Heart right ventricle (tissue), 16 donors: ENCODE measurements at places on chromosomes 7 and 10.

GRCh38 chr7:114085592-114086501 lies 167.0 kb upstream of the PPP1R3A start:
- peak; percentile 67 for DNase-seq

DNA sequence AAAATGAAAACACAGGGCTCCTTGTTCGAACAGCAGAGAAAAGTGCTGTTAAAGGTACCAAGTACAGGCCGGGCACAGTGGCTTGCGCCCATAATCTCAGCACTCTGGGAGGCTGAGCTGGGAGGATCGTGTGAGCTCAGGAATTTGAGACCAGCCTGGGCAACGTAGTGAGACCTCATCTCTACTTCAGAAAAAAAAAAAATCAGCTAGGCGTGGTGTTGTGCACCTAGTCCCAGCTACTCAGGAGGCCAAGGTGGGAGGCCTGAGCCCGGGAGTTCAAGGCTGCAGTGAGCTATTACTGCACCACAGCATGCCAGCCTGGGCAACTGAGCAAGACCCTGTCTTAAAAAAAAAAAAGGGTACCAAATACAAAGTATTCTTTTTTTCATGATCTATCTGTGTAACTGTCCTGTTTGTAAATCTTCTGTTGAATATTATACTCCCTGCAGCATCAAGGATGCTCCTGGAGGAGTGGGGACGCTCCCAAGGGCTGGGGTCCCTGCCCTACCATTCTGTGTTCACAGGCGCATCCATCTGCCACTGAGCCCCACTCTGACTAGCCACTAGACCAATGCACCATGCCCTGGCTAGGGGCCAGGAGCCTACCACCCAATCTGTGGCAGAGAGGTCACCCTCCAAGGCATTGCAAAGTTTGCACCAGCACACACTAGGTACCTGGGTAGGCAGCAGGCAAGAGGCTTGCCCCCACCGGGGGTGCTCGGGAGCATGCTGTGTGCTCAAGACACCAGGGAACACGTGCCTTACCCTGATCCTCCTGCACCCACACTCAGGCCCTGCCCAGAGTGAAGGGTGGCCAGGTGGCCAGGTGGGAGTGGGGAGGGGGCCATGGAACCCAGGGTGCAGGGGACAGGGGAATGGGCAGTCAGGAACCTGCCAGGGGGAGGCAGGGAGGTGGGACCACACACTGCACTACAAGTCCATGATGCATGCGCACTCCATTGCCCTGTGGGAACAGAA lies 67.3 kb upstream of the KMT2C start:
- DNase-seq: no peak

- peak; percentile 50 for DNase-seq
These were observed 676 bp downstream of the PLAC9 start for GRCh38 chr10:80133206-80133605.

DNA sequence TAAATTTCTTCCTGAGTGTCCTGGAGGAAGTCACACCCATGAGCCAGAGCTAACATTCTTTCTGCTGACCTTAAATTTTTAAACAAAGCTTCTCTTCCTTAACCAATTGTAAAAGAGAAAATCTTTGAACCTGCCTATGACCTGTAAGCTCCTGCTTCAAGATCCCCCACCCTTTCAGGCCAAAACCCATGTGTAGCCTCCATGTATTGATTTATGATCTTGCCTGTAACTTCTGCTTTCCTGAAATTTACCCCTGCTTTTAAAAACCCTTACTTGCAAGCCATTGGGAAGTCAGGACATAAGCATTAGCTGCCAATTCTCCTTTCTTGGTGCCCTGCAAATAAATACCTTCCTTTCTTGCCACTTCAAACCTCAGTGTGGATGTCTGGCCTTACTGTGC lies 68.5 kb upstream of the HECTD2 start:
- DNase-seq: no peak

GRCh38 chr7:78835897-78836296 lies 617.6 kb downstream of the MAGI2 start:
- DNase-seq: no peak

GRCh38 chr7:141872931-141873330 lies 31.6 kb upstream of the PRSS37 start:
- no peak for DNase-seq

- DNase-seq: no peak
These were observed 187.2 kb upstream of the CSTF2T start for GRCh38 chr10:51886438-51887068.

DNA sequence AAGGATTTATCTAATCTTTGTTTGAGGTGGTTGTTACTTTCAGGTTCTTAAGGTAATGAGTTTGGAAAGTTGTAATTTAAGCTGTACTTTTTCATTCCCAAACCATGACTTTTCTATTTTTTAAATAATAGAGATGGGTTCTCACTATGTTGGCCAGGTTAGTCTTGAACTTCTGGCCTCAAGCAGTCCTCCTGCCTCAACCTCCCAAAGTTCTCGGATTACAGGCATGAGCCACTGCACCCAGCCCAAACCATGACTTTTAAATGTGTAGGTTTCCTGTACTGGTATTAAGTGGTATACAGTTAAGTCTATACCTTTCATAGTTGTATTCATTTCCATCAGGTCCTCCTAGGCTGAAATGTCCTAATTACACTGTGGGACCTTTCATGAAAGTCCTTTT lies 10.4 kb downstream of the INPP5F start:
- no peak for DNase-seq

GRCh38 chr7:39621261-39621660 lies 2.1 kb upstream of the RALA start:
- no peak for DNase-seq

GRCh38 chr7:115005251-115005650 lies 83.4 kb downstream of the MDFIC start:
- no peak for DNase-seq

- DNase-seq: no peak
These were observed 62.8 kb downstream of the FAM241B start for GRCh38 chr10:69692891-69693290.

GRCh38 chr7:73700069-73700423 lies 16.6 kb downstream of the BUD23 start:
- no peak for DNase-seq

DNA sequence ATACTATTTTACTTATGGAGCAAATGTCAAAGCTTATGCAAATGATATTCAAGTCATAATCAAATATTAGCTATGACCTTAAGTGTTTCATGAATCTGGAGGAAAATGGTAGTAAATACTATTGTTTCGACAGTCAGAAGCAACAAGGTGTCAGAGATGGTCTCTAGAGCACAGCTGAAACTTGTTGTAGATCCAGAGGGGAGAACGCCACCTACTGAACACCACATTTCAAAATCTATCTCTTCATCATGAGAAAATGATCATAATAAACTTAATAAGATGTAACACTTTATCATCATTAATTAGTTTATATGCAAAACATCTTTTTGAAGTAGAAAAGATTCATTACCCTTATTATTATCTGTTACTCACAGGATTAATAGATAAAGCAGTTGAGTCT lies 418.7 kb downstream of the GATA3 start:
- no peak for DNase-seq

DNA sequence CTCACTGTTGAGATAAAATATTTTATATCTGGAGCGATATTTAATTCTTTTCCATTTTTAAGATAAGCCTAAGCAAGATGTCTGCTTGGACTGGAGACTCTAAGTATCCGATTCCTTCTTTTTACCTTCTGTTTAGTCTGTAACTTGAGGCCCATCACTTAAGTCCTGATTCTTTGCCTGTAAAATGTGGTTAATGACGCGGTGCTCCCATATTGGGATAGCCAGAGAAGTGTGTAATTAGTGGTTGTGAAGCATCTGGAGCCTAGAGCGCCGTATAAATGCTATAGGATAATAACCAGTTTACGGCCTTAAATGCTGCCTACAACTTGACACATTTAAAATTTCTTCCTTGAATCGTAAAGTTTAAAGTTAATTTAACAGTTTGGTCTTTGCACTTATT lies 132.9 kb downstream of the CHN2 start:
- DNase-seq: no peak

DNA sequence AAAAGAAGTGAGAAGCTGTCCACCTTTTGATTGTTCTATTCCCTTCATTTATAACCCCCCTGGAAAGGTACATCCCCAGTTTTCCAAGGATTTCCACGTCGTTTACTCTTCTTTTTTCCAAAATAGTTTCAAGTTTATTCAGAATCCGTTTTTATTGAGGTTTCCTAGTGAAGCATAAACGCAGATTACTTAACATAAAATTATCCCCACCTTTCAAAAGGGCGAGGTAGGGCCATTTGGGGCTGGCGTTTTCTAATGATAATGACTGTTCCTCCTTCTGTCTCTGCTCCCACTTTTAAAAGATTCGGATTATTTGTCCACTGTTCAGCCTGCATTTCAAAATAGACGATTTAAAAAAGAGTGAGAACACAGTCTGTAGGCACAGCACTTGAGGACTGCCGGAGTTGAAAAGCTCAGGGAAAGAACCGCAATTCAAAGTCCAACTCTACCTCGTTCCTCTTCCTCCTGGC lies 165.2 kb upstream of the PPP1R3A start:
- no peak for DNase-seq

DNA sequence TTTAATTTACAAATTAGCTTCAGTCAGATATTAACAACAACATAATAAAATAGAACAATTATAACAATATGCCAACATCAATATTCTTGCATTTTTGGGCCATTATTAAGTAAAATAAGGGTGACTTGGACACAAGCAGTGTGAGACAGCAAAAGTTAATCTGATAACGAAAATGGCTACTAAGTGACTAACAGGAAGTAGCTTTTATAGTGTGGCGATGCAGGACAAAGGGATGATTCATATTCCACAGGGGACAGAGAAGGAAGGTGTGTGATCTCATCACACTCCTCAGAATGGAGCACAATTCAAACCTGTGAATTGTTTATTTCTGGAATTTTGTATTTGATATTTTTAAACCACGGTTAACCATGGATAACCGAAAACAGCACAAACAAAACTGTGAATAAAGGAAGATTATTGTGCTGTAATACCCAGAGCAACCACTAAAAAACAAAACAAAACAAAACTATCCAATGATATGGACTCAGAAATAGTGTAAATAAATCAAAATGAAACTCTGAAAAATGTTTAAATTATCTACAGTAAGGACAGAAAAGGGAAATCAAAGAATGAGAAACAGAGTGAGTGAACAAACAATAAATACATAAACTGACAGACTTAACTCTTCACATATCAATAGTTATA lies 66.9 kb upstream of the TFEC start:
- no peak for DNase-seq

GRCh38 chr10:82228701-82229100 lies 353.7 kb downstream of the NRG3 start:
- no peak for DNase-seq

DNA sequence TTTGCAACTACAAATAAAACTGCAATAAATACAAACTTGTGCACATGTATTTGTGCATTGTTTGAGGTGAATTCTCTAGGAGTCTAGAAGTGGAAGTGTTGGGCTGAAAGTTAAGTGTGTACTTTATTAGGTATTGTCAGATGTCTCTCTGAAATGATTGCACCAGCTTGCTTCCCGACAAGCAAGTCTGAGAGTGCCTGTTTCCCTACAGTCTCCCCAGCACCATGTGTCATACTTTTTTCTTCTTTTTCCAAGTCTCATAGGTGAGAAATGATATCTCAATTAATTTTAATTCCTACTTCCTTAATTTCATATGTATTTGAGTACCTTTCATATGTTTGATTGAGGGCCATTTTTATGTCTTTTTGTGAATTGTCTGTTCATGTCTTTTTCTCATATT lies 336.2 kb downstream of the PAXIP1 start:
- no peak for DNase-seq

GRCh38 chr10:11261687-11262493 lies 244.2 kb downstream of the CELF2 start:
- peak; percentile 41 for DNase-seq

- DNase-seq: peak; percentile 63
These were observed 227.7 kb downstream of the CUX1 start for GRCh38 chr7:102044984-102045673.

DNA sequence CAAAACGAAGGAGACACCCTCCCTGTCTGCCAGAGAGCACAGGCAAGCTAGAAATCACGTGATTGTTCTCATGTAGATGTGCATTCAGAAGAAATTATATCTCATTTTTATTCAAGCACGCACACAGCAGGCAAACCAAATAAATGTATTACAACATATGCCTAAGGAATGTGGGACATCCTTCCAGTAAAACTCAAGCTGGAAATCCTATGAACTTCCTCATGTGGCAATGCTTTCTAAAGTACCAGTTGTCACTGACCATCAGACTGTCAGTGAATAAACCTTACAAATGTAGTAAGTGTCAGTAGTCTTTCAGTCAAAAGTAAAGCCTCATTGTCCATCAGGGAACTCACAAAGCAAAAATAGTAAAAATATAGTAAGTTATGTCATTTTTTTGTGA lies 350.1 kb upstream of the POM121L12 start:
- DNase-seq: no peak

DNA sequence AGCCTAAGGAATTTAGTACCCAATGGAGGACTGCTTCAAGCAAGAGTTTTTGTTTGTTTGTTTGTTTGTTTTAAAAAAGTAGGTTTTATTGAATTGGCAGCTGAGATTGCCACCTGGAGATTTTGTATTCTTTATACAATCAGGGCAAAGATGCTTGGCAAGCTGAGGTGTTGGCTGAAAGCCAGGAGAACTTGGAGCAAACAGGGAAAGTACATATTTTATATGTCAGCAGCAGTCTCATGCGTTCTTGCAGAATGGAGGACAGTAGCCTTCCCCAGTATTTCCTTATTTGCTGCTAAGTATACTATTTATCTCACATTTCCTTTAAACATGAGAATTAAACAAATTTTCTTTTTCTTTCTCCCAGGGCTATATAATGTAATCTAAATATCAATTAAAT lies 22.6 kb upstream of the ICA1 start:
- DNase-seq: no peak

DNA sequence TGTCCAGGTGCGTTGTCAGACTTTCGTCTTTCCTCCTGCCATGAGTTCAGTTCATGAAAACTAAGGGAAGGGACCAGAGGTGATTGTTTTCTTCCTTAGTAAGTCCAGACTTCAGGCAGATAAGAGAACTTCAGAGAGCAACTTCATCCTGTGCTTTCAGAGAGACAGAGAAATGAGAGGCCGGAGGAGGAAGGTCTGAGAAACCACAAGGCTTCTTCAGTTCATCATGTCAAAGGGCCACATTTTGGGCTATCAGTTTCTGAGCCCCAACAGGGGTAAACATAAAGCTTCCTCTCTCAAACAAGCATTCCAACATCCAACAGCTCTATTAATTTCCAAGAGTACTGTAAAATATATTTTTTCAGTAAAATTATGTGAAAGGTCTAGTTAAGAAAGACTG lies 668.4 kb upstream of the NRP1 start:
- DNase-seq: no peak

DNA sequence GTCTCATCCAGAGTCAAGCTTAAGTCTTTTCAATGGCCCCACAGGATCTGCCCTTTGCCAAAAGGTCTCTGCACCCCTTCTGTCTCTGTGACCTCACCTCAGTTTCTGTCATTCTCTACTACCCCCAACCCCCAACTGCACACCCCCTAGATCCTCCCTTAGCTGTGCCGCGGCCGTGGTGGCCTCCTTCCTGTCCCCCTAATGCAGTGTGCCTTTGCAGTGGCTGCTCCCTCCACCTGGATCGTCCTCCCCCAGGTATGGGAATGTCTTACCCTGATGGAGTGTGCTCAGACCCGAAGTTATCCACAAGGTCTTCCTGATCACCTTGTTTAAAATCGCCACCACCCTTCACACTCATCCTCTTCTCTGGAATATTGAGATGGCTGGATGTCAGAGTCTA lies 9.6 kb downstream of the FGF8 start:
- DNase-seq: no peak
